ENCODE measurements at places on chromosomes 6 and 20. TPM values are rescaled to one million over a fixed set of nuclear protein-coding genes. Genes with fewer than 3 reads are reported as not detected.
A peak's percentile ranks its signal among the peaks of the same experiment; 100 is the strongest.

NNAT gene
- 0.83 TPM for total RNA-seq

DNA sequence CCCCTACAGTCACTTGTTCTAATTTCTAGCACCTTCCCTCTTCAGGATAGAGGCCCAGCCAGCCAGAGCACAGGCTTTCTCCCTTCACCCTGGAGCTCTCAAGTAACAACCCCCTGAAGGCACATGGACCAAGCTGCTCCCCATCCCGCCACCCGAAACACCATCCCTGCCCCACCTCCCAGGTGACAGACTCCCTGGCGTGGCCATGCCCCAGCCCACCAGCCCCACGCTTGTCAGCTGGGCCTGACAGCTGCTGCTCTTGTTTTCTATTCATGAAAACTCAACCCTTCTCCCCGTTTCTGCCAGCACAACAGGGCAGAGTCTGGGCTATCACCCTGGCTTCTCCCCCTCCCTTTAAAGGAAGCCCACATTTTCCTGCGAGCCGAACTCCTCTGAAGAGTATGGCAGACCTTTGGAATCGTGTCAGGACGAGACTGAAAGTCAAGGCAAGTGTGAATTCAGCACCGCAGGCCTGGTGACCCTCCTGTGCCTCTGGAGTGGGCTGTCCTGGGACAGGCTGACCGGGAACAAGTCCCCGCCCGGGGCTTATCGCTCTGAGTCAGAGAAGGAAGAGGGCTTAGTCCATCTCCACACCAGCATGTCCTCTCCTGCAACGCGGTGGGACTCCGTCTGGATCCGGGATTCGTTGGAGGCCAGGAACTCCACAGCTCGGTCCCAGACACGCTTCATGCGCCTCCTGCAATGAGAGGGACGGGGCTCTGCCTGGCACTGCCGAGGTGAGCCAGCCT lies 16.7 kb downstream of the LEMD2 start:
- H3K36me3 ChIP-seq, result peaks cover 25% of the 10 kb centered on the region
- peak overlapping the region; percentile 82 for H3K27ac ChIP-seq
- peak overlapping the region; percentile 28 for H3K4me3 ChIP-seq
- no peak for DNase-seq

- H3K36me3 ChIP-seq, result no peaks in the 10 kb centered on the region
- H3K4me3 ChIP-seq, result no peak overlapping the region
- no peak overlapping the region for H3K27ac ChIP-seq
- no peaks in the 10 kb centered on the region for H3K4me1 ChIP-seq
- no peak for DNase-seq
These were observed 242.5 kb downstream of the LRFN2 start for GRCh38 chr6:40344566-40345167.

THEMIS gene
- total RNA-seq, result not detected

DNA sequence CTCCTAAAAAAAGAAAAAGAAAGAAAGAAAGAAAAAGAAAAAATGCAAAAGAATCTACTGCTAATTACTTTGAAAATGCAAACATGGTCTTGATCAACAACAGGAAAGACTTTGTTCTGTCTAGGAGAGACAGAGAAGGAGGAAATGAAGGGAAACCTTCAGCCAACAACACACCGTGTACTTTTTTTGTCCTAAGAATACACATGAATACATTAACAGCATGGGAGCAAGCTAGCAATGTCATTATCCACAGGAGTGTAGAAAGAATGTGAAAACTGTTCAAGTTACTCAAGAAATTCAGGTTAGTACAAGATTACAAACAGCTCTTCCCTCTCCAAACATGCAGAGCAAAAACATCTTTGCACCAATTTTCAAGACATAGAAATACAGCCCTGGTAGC lies 326.3 kb downstream of the UBE3D start:
- no peaks in the 10 kb centered on the region for H3K4me1 ChIP-seq
- no peak overlapping the region for H3K4me3 ChIP-seq
- peaks cover 5% of the 10 kb centered on the region for H3K27me3 ChIP-seq
- no peak overlapping the region for H3K27ac ChIP-seq
- no peak for DNase-seq
- no peaks in the 10 kb centered on the region for H3K36me3 ChIP-seq

- no peak overlapping the region for H3K4me3 ChIP-seq
- H3K27me3 ChIP-seq, result no peaks in the 10 kb centered on the region
- no peak overlapping the region for H3K27ac ChIP-seq
- no peaks in the 10 kb centered on the region for H3K36me3 ChIP-seq
These were observed 120.8 kb downstream of the BACH2 start for GRCh38 chr6:90175627-90176538.

- H3K36me3 ChIP-seq, result no peaks in the 10 kb centered on the region
- H3K27me3 ChIP-seq, result no peaks in the 10 kb centered on the region
- H3K4me3 ChIP-seq, result no peak overlapping the region
- no peak overlapping the region for H3K27ac ChIP-seq
These were observed 110.3 kb downstream of the SLC35F1 start for GRCh38 chr6:118017301-118017848.

DNA sequence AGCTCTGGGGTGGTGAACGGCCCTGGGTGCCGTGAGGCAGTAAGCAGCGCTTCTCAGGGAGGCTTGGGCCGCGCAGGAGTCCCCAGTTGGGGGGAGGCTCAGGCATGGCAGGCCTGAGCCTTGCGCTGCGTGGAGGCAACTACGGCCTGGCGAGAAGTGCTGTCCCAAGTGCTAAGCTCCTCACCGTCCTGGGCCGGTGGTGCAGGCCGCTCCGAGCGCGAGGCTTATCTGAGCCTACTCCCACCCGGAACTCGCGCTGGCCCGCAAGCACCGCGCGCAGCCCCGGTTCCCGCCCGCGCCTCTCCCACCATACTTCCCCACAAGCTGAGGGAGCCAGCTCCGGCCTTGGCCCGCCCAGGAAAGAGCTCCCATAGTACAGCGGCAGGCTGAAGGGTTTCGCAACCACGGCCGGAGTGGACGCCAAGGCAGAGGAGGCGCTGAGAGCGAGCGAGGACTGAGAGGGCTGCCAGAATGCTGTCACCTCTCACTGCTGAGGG lies 1.8 kb upstream of the WRNIP1 start:
- peaks cover 1% of the 10 kb centered on the region for H3K36me3 ChIP-seq
- no peak overlapping the region for H3K27ac ChIP-seq
- no peak overlapping the region for H3K4me3 ChIP-seq
- DNase-seq, result no peak
- peaks cover 10% of the 10 kb centered on the region for H3K4me1 ChIP-seq

DNA sequence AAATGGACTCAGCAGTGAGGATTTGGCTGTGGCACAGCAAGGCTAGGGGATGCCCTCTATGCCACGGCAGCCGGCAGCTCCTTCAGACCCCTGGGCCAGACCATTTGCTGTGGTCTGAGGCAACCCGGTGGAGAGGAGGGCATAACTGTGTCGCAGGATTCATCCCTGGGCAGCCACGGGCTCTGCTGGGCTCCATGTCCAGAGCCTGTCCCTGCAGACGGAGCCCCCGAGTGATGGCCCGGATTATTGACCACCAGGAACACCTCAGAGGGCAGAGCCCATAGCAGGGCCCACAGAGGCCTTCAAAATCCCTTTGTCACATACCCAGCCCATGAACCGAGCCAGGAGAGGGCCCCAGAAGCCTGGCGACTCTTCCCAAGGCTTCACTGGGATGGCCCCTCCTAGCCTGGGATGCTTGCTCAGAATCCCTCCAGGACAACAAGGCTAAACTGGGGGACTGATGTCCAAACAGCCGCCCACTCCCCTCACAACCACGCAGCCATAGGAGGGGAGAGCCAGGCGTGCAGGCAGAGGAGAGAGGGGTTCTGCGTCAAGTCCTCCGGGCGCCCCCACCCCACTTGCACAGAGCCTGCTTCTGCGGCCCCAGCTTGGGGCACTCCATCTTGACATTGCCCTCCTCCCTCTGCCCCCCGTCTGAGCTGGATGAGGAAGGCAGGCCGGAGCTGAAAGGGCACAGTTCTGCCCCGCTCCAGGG lies 68.2 kb upstream of the AFDN start:
- H3K4me3 ChIP-seq, result no peak overlapping the region
- DNase-seq, result no peak
- H3K36me3 ChIP-seq, result no peaks in the 10 kb centered on the region

DNA sequence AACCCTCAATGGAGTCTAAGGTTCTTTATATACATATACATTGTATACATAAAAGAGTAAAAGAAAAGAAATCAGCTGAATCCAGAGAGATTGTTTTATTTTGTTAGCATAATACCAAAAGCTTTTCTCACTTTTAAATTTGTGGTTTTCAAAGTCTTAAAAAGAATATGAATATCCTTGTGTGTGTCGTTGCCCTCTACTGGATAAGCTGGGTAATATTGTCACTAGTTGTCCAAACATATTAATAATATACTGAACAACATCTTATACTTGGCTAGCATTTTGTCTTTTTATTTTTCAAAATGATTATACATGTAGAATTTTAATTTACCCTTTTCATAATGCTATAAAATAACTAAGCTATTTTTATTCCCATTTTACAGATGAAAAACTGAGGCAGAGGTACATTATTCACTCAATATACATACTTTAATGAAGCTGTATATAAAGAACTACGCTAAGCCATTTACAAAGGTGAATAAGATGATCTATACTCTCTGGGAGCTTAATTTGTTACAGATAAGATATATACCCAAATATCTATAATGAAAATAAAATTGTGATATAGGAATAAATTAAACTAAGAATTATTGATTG lies 531.7 kb downstream of the TFAP2B start:
- no peak for DNase-seq
- no peaks in the 10 kb centered on the region for H3K36me3 ChIP-seq
- no peaks in the 10 kb centered on the region for H3K4me1 ChIP-seq
- no peaks in the 10 kb centered on the region for H3K27me3 ChIP-seq
- H3K4me3 ChIP-seq, result no peak overlapping the region

DNA sequence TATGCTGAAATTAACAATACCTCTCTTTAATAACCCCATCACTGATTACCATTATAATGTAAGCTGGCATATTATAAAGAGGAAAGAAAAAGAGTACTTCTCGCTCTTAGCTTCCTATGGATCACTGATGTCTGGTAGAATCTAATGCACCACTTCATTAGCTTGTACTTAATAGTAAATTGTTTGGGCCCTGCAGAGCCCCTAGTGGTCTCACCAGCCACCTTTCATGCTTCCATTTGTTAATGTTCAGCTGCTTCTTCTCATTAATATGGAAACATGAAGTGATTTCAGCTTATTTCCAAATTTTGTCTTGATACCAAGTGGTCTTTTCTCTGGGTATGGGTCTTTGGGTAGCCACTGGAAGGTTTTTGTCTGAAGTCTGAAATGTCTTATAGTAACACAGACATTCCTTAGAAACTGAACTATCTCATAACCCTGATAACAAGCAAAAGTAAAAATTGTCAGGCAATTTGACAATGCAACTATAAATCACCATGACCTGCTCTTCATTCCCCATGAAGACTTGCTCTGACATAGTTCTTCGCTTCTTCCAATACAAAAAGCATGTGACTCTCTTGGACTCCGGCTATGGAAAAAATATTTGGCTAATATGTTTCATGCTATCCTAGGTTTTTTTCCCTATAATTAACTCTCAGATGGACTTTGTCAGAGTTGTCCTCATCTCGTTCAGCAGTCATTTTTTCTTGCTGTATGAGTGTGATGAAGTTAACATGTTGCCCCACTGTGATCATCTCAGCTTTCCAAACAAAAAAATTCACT lies 395.8 kb upstream of the MARCKS start:
- no peak overlapping the region for H3K27ac ChIP-seq
- DNase-seq, result peak; percentile 65
- no peaks in the 10 kb centered on the region for H3K36me3 ChIP-seq

NPEPL1 gene
- total RNA-seq, result 18.7 TPM

GRCh38 chr6:170460641-170461040 lies 92.5 kb downstream of the PSMB1 start:
- H3K27ac ChIP-seq, result no peak overlapping the region
- H3K4me3 ChIP-seq, result no peak overlapping the region
- no peaks in the 10 kb centered on the region for H3K4me1 ChIP-seq
- no peaks in the 10 kb centered on the region for H3K27me3 ChIP-seq

COL20A1 gene
- not detected for total RNA-seq

GRCh38 chr6:150373260-150373701 lies 4.5 kb downstream of the IYD start:
- H3K27ac ChIP-seq, result no peak overlapping the region
- no peak overlapping the region for H3K4me3 ChIP-seq
- H3K36me3 ChIP-seq, result no peaks in the 10 kb centered on the region
- H3K27me3 ChIP-seq, result no peaks in the 10 kb centered on the region

DNA sequence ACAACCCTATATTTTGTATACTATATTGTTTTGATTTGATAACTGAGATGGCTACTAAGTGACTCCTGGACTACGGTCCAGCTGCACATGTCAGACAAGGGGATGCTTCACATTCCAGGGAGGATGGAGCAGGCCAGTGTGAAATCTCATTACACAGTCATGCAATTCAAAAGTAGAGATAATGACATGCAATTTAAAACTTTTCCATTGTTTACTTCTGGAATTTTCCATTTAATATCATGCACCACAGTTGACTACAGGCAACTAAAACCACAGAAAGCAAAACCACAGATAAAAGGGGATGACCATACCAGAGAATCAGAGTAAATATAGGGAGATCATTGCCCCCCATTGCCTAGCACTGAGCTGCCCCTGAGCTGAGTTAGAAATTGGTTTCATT lies 366.4 kb downstream of the BTBD9 start:
- H3K4me1 ChIP-seq, result peaks cover 5% of the 10 kb centered on the region
- H3K4me3 ChIP-seq, result no peak overlapping the region
- H3K27me3 ChIP-seq, result no peaks in the 10 kb centered on the region
- no peaks in the 10 kb centered on the region for H3K36me3 ChIP-seq
- no peak overlapping the region for H3K27ac ChIP-seq
- DNase-seq, result no peak

DBNDD2 gene
- 3.9 TPM for total RNA-seq

EEF1A2 gene
- total RNA-seq, result 1.7 TPM

- no peaks in the 10 kb centered on the region for H3K27me3 ChIP-seq
- H3K4me3 ChIP-seq, result no peak overlapping the region
- H3K4me1 ChIP-seq, result peaks cover 10% of the 10 kb centered on the region
- H3K36me3 ChIP-seq, result no peaks in the 10 kb centered on the region
- no peak overlapping the region for H3K27ac ChIP-seq
- DNase-seq, result peak; percentile 35
These were observed 158.8 kb upstream of the ENPP5 start for GRCh38 chr6:46329568-46329967.

DNA sequence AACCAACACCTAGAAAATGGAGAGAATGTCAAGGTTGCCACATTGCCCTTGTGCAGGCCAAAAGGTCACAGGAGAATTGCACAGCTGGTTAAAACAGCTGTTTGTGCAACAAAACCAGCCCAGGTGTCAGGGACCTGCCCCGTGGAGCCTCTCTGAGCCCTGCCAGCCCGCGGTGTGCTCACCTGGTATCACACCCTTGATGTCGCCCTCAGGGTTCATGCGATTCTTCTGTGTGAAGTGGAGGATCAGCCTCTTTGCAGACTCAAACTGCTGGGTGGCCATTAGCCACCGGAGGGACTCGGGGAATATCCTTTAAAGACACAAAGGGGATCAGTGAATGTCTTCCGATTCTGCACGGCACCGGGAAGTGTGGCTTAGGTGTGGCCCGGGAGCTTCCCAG lies 39.2 kb downstream of the PSMG4 start:
- H3K4me1 ChIP-seq, result no peaks in the 10 kb centered on the region
- no peak overlapping the region for H3K4me3 ChIP-seq
- H3K27me3 ChIP-seq, result peaks cover 6% of the 10 kb centered on the region
- H3K36me3 ChIP-seq, result no peaks in the 10 kb centered on the region

- H3K4me1 ChIP-seq, result no peaks in the 10 kb centered on the region
- no peak overlapping the region for H3K27ac ChIP-seq
- H3K36me3 ChIP-seq, result no peaks in the 10 kb centered on the region
- no peak overlapping the region for H3K4me3 ChIP-seq
These were observed 149.2 kb upstream of the EXOC2 start for GRCh38 chr6:842141-842540.

All from fibroblast of lung (primary cell).